ENCODE measurements at places on chromosomes 11 and 22. TPM values are rescaled to one million over a fixed set of nuclear protein-coding genes. Genes with fewer than 3 reads are reported as not detected.

Gene RTN4RL2
- total RNA-seq, result not detected

Gene NRGN
- 1.6 TPM for total RNA-seq

- peak; percentile 88 for DNase-seq
Observed at GRCh38 chr11:130638033-130638432, 189.6 kb downstream of the ADAMTS15 start.

DNA sequence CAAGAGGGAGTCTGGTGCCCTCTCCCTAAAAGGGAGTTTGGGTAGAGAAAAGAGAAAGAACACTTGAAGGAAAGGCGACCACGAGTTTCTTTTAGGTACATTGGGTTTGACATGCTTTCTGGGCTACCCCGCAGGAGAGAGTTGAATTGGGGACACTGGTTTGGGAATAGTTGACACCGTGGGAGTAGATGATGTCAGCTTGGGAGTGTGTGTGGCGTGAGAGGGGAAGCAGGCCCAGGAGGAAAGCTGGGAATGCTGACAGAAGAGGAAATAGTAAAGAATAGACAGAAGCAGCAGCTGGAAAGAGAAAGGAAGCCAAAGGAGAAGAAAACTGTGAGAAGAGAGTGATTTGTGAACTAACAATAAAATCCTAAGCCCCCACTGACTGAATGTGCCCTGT is 442.9 kb downstream of the DYNC2H1 start:
- no peak for DNase-seq

- DNase-seq, result no peak
Observed at GRCh38 chr22:37842015-37842793, 1.9 kb downstream of the ANKRD54 start.

GRCh38 chr22:30876915-30877553 is 91.5 kb downstream of the MORC2 start:
- DNase-seq, result peak; percentile 19

- no peak for DNase-seq
Observed at GRCh38 chr22:43745783-43746356, 66.2 kb downstream of the EFCAB6 start.

All from fibroblast of villous mesenchyme (primary cell).